Activated CD8-positive, alpha-beta T cell treated with anti-CD3 and anti-CD28 coated beads, Interleukin-2, amount 10 ng/mL, durations not matched to agents 7 days and 5 days (primary cell): ENCODE measurements at places on chromosomes 2 and 18.

- no peak for DNase-seq
Observed at GRCh38 chr2:128437204-128437565, 118.5 kb upstream of the HS6ST1 start.

- DNase-seq: no peak
Observed at GRCh38 chr18:55988537-55988936, 400.5 kb upstream of the TCF4 start.

- no peak for DNase-seq
Observed at GRCh38 chr2:44191739-44192138, 23.1 kb downstream of the PPM1B start.

- no peak for DNase-seq
Observed at GRCh38 chr2:66696886-66697285, 262.0 kb downstream of the MEIS1 start.

DNA sequence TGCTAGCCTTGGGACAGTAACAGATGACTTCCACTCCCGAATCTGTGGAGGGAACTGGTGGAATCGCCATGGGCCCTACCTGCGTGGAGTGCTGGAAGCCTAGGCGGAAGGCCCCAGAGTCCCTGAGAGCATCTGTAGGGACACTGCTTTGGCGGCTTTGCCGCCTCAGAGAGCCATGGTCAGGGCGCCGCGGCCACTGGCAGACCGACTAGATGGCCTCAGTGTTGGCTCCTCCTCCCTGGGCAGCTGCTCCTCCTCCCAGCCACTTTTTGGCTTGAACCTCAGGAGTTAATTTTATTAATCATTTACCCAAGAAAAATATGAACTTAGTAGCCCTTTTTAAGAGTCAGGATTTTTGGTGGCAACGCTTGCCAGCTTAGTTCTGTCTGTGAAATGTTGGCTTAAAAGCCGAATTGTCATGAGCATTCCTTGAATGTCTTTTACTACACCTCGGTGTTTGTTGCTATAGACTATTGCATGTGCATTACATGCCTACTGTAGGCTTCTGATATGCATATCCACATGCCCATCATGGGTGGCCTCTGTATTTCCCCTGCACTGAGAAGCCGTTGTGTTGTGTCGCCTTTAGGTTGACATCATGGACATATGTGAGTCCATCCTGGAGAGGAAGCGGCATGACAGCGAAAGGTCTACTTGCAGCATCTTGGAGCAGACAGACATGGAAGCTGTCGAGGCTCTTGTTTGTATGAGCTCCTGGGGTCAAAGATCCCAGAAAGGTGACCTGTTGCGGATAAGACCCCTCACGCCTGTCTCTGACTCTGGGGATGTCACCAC, 2.4 kb downstream of the KLF11 start:
- DNase-seq: no peak

DNA sequence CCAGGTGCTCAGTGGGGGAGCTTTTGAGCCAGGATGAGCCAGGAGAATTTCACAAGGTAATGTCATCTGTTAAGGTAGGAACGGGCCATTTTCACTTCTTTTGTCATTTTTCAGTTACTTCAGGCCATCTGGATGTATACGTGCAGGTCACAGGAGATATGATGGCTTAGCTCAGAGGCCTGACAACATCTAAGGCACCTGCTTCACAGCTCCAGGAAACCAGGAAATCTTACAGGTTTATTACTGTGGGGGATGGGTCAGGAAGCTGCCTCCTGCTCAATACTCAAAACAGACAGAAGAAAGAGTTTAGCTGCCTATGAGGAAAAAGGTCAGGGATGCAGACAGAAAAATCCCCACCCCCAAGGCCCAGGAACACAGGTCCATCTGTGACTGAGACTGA, 364.3 kb upstream of the LRP1B start:
- DNase-seq: no peak

- no peak for DNase-seq
Observed at GRCh38 chr18:51399491-51400122, 202.1 kb upstream of the MEX3C start.
